ENCODE measurements at places on chromosomes 6 and 20.

DNA sequence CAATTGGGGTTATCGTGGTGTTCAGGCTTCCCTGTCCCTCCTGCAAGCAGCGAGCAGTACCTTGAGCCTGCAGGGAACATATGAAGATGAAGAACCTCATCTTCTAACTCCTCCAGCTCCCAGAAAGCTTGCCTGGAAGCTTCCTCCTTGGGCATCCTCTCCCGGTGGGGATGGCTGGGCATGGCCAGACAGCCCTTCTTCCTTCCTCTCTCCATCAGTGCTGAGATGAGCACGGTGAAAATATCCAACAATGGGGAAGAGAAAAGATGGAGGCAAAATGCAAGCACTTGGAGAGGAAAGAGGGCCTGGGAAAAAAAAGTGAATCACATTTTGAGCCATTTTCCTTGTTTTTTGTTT, 107.7 kb upstream of the FOXA2 start:
- DNase-seq: no peak

- DNase-seq: no peak
Measured at GRCh38 chr6:111782887-111783466, 90.3 kb downstream of the FYN start.

GRCh38 chr6:122289762-122290539, 109.5 kb upstream of the HSF2 start:
- DNase-seq: peak; percentile 35

DNA sequence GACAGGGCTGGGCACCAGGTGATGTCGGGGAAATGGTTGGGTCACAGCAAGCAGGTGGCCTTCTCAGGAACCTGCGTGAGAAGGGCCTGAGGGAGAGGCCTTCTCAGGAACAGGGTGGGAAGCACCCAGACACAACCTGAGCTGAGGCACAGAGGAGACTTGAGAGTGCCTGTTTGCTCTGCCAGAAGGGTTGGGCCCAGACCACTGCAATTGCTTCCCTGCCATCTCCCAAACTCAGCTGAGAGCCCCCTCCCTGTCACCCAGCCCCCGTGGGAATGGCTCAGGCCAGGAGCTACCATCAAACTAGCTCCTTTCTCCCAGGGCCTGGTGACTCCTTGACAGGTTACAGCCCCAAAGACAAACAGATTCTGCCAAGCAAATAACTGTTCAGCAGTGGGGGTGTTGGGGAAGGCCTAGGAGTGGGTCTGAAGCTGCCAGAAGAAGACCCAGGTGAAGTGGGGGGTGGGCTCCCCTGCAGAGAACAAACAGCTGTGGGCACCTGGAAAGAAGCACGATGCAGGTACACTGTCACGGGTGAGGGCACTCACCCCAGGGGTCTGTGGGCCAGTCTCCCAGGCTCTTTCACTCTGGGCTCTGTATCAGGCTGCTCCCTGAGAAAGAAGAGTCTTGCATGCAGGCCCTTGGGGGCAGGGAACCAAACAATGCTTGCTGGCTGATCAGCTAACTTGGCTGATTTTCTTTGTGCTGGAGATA, 30.4 kb upstream of the SPDEF start:
- no peak for DNase-seq

- DNase-seq: no peak
Measured at GRCh38 chr6:45003961-45004360, 324.2 kb upstream of the RUNX2 start.

- no peak for DNase-seq
Measured at GRCh38 chr20:40322941-40323340, 366.1 kb downstream of the MAFB start.

DNA sequence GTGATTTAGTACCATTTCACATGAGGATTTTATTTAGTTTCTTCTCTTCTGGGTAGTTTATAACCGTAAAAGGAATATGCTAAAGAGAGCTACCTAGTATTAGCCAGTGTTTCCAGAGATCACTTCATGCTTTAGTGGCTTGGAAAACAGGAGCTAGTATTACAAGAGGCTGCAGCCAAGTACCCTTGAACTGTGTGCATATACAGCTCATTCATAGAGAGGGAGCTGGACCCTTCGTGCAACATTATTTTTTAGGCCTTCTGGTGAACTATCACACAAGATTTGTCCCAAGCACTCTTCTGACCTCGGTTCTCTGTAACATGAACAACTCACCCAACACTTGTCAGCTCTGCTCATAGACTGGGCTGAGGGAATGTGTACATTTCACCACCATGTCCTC, 74.9 kb upstream of the RIN2 start:
- DNase-seq: no peak

GRCh38 chr6:130754786-130755367, 72.3 kb upstream of the SMLR1 start:
- no peak for DNase-seq

DNA sequence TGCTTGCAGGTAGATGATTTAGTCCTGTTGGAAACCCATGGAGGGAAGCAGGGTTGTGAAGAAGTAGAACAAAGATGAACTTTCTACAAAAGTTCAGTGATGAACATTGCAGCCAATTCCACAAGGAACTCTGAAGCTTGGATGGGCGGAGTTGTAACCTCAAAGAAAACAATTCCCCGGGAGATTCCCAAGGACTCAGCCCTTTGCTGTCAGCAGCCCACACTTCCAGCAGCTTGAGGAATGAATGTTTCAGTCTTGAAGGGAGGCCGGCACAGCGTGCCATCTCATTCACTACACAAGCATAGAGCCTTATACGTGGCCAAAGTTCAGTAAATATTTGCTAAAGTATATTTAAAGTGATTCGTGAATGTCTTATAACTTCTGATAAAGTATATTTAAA, 269.4 kb downstream of the NKAIN2 start:
- no peak for DNase-seq

GRCh38 chr20:44540834-44541233, 19.0 kb upstream of the SERINC3 start:
- no peak for DNase-seq

DNA sequence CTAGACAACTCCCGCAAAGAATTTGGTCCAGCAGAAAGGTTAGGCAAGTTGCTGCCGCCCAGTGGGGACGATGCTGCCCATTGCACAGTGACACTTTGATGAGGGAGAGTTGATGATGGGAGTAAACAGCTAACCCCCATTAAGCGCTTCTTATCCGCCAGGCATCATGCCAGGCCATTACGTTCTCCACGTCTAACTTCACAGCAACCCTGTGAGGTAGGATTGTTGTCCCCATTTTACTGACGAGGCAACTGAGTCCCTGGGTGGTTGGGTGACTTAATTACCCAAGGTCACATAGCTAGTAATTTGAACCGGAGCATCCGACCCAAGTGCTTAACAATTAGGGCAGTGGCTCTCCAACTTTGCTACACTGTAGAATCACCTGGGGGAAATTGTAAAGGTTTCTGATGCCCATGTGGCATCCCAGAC, 738 bp downstream of the RALGAPB start:
- DNase-seq: no peak

GRCh38 chr6:170187669-170188566, 103.0 kb downstream of the DLL1 start:
- no peak for DNase-seq

DNA sequence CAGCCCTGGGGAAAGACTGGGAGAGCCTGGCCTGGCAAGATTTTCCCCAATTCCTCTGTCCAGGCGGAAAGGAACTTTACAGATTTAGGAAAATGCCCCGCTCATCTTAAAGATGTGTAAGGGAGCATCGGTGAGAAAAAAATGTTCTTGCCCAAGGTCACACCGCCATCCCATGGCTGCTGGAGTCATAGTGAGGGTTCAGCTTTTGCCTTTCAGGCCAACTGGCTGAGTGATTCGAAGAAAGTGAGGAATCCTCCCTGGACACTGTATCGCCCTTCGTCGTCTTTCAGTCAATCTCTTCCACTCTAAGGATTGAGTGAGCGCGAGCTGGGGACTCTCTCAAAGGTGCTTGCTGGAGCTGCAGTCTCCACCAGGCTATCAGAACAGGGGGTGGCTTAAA, 1.4 kb downstream of the WFDC2 start:
- peak; percentile 74 for DNase-seq

DNA sequence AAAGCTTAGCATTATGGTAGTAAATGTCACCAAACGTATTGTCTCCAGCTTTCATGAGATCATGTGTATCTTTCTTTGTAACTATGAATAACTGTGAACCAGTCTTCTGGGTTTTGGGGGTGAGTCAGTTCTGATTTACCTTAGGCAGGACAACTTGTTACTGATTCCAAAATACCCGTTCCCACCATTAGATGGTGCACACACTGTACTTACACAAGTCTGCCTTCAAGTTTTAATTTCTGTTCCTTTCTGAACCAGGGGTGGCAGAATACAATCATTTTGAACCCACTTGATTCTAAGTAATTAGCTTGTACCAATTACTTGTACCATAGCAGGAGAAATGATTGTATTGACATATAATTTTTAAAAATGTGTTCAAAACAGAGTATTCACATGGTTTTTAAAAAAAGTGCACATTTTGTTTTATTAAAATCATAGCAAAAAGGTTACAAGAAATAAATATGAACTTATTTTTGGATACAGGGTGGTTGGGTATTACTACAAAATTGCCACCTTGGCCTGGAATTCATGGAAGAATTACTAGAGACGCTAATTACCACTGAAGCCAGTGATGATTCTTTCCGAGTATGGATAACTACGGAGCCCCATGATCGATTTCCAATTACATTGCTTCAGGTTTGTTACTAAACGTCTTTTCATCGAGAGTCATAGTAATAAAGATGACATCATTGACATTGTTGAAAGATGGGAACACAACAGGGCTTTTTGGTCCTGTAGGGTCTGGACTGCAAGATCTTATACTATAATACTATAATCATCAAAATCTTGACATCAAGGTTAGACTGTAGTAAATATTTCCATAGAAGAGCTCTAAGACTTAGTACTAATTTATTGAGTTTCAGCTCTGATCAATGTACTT, 75.2 kb upstream of the GLP1R start:
- no peak for DNase-seq

DNA sequence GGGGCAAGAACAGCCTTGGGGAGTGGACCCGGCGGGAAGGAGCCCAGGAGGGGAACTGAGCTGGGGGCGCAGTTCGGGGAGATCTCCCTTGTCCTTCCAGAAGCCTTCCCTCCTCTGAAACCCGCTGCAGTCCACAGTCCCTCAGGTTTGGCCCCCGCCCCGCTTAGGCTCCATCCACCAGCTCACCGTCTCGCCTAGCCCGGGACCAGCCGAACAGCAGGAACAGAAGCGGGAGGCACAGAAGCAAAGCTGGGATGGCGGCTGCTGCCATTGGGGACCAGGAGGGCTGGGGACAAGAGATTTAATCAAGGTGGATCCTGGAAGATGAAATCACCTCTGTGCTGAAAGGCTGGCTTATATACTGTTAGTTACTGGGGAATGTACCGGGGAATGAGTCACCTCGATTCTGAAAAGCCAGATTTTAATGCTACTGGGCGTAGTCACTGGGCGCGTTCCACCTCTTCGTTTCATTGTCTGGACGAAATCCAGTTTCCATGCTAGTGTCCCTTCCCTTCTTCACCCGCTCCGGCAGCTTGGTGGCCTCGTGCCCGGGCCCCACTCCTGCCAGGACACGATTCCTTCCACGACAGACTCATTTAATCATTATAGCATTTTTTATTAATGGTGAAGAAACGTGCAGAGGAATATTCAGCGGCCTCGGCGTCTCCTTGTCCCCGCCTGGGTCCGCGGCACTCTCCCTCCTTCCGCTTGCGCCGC, at the start of gene RAET1L:
TSS of gene RAET1L (minus strand) at position 332 of the 717 bp plus-strand sequence. CDS start at position 271, 61 bp downstream.
- DNase-seq: peak; percentile 75

DNA sequence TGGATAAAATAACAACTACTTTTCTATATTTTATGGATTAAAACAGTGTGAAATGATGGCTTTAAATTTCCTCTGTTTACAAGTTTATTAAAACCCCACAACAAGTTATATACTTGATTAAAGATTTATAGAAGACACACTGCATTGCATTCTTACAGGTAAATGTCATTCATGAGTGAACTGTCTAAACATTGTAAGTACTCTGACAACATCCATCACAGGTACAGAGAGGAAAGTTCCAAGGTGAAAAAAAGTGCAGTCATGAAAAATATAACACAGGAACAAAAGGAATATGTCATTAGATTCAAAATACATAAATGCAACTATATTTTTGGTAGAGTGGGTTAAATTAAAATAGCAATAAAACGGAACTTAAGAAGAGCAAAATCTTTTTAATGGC, 156.9 kb downstream of the KHDRBS2 start:
- no peak for DNase-seq

DNA sequence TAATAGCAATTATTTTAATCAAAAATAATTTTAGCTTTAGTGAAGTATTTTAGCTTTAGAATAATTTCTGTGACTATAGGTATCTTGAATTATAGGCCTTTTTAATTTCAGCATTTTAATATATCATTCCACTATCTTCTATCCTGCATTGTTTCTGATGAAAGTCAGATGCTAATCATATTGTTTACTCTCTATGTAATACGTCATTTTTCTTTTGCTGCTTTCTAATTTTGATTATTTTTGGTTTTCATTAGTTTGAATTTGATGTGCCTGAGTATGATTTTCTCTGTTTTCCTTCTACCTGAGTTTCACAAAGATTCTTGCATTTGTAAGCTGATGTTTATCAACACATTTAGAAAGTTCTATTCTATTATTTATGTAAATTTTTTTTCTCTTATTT, 17.4 kb upstream of the ADGRG6 start:
- DNase-seq: no peak

GRCh38 chr20:63253438-63254231, 628 bp downstream of the NKAIN4 start:
- DNase-seq: peak; percentile 91

- DNase-seq: no peak
Measured at GRCh38 chr6:128005009-128005408, 104.2 kb upstream of the THEMIS start.

- DNase-seq: peak; percentile 88
Measured at GRCh38 chr6:45663251-45664221, 285.8 kb upstream of the SUPT3H start.

DNA sequence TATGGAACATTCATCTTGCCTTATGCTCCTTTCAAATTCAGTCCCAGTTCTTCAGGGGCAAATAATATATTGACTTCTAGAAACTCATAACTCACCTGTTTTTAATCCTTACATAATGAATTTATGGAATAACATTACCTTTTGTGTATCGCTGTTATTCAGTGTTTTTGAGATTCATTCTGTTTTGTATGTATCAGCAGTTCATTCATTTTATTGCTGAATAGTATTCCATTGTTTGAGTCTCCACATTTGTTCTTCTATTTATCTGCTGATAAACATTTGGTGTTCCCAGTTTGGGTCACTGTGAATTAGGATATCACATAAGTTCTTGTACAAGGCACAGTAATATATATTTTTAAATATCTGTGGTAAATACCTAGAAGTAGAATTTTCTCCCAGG, 5.1 kb downstream of the SEMG2 start:
- DNase-seq: no peak

- no peak for DNase-seq
Measured at GRCh38 chr6:137913434-137913833, 46.4 kb downstream of the TNFAIP3 start.

Data from retina (tissue), 1 donor.